ENCODE measurements at places on chromosomes 3 and 15. TPM values are rescaled to one million over a fixed set of nuclear protein-coding genes. Genes with fewer than 3 reads are reported as not detected.

Gene GOLGA8R
- 0.15 TPM for total RNA-seq

Gene AP2M1
- 286 TPM for total RNA-seq

Gene CPN2
- not detected for total RNA-seq

Gene GPR156
- 0.32 TPM for total RNA-seq

Gene MEX3B
- 3.7 TPM for total RNA-seq

Gene LPP
- 7.9 TPM for total RNA-seq

Gene NLGN1
- total RNA-seq: not detected

Gene INSYN1
- total RNA-seq: 1.9 TPM

Gene IL20RB
- 1.5 TPM for total RNA-seq

Gene SNTN
- not detected for total RNA-seq

Gene MORC1
- not detected for total RNA-seq

Gene APOD
- 0.87 TPM for total RNA-seq
